ENCODE measurements at places on chromosomes 1 and 21. TPM values are rescaled to one million over a fixed set of nuclear protein-coding genes. Genes with fewer than 3 reads are reported as not detected.

DNA sequence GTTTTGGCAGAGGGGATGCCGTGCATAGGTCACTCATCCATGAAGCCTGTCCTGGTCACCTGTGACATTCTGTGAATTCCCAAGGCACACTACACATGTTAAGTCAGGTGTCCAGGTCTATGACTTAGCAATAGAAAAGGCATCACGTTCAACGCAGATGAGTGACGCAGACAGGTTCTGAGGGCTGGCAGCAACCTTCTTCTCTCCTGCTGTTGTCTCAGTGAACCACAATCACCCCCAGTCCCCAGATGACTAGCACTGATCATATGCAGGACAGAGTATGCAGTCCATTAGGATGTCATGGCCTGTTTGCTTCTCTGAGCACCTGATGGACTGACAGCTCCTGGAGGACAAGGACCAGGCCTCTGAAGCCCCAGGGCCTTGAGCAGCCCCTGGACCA lies 157.8 kb upstream of the KAZN start:
- DNase-seq = peak; percentile 57

DNA sequence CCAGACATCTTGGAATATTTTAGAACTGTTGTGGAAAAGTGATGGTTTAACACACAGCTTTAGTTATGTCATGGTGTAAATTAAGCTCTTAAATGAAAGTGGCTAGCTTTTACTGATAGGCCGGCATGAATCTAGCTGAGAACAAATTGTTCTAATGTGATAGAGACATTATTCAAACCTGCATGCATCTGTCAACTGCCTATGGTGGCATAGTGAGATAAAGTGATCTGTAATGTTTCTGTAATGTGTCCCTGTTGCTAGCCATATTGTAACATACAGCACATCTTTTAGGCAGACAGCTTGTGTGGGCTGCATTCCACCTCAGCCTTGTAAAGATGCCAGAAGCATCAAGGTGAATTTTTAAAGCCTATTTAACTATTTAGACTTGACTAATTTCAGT lies 16.0 kb downstream of the LRIG2 start:
- DNase-seq = no peak

GRCh38 chr1:207977876-207978275 lies 67.0 kb upstream of the CD34 start:
- DNase-seq = no peak

GRCh38 chr1:24385160-24385940 lies 28.2 kb downstream of the STPG1 start:
- peak; percentile 45 for DNase-seq

Gene S100A16
- 1,254 TPM for total RNA-seq

Gene ITLN2
- total RNA-seq = not detected

Gene PCNX2
- 17.3 TPM for total RNA-seq

Gene TRNP1
- total RNA-seq = 108 TPM

Gene UBXN10
- total RNA-seq = not detected
